ENCODE measurements at places on chromosomes 12 and 14. TPM values are rescaled to one million over a fixed set of nuclear protein-coding genes. Genes with fewer than 3 reads are reported as not detected.
A peak's percentile ranks its signal among the peaks of the same experiment; 100 is the strongest.

DNA sequence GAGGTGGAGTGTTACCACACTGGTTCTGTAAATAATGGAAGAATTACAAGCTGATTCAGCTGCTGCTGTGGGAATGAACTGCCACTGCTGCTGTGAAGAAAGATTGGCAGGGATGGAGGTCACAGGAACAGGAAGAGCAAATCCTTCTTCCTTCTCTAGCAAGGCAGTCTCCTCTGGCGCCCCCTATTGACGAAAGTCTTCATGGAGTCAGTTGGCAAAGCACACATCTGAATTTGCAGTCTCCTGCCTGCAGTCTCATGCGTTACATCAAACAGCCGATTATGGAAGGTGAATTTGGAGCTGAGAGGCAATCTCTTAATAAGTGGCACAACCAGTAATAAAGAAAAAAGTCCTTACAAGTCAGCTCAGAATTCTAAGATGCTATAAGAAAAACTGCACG, 106.0 kb upstream of the TMTC1 start:
- no peak overlapping the region for H3K4me3 ChIP-seq
- H3K36me3 ChIP-seq: no peaks in the 10 kb centered on the region
- no peak overlapping the region for H3K27ac ChIP-seq
- no peaks in the 10 kb centered on the region for H3K4me1 ChIP-seq

The TUNAR gene
- total RNA-seq: not detected

- no peaks in the 10 kb centered on the region for H3K36me3 ChIP-seq
- DNase-seq: no peak
- no peaks in the 10 kb centered on the region for H3K27me3 ChIP-seq
- peaks cover 15% of the 10 kb centered on the region for H3K4me1 ChIP-seq
- H3K4me3 ChIP-seq: no peak overlapping the region
- no peak overlapping the region for H3K27ac ChIP-seq
These were observed 192.6 kb upstream of the FOXN3 start for GRCh38 chr14:89609500-89610100.

GRCh38 chr12:117109943-117110635, 10.9 kb upstream of the TESC start:
- H3K4me3 ChIP-seq: no peak overlapping the region
- H3K27ac ChIP-seq: no peak overlapping the region
- no peaks in the 10 kb centered on the region for H3K36me3 ChIP-seq
- DNase-seq: no peak

The ASCL1 gene
- not detected for total RNA-seq

The CLEC2A gene
- total RNA-seq: not detected

DNA sequence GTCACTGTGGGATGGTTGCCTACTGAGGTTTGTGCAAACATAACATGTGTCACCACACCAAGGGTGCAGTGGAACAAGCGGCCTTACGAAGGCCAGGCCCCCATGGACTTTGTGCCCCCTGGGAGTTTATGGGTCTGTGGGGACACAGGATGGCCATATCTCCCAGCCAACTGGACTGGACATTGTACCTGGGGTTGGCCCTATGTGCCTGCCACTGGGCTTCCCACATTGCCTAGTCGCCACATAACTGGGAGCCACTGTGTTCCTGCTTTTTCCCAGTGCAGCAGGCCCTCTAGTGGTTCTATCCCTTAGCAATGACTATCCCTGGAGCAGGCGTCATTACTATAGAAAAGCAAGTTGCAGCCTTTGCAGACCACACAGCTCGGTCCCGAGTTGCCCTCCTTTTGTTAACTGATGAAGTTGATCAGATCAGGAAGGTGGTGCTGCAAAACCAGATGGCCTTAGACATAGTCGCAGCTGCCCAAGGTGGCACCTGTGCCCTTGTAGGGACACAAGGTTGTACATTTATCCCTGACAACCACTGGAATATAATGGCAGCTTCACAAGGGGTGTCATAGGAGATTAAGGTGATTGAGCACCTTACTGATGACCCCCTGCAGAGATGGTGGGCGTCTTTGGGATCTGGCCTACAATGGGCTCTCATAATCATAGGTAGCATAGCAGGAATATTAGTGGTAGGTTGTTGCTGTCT, 15.2 kb upstream of the RNASE12 start:
- DNase-seq: no peak
- no peak overlapping the region for H3K27ac ChIP-seq
- H3K36me3 ChIP-seq: no peaks in the 10 kb centered on the region
- peaks cover 13% of the 10 kb centered on the region for H3K4me1 ChIP-seq
- no peak overlapping the region for H3K4me3 ChIP-seq

DNA sequence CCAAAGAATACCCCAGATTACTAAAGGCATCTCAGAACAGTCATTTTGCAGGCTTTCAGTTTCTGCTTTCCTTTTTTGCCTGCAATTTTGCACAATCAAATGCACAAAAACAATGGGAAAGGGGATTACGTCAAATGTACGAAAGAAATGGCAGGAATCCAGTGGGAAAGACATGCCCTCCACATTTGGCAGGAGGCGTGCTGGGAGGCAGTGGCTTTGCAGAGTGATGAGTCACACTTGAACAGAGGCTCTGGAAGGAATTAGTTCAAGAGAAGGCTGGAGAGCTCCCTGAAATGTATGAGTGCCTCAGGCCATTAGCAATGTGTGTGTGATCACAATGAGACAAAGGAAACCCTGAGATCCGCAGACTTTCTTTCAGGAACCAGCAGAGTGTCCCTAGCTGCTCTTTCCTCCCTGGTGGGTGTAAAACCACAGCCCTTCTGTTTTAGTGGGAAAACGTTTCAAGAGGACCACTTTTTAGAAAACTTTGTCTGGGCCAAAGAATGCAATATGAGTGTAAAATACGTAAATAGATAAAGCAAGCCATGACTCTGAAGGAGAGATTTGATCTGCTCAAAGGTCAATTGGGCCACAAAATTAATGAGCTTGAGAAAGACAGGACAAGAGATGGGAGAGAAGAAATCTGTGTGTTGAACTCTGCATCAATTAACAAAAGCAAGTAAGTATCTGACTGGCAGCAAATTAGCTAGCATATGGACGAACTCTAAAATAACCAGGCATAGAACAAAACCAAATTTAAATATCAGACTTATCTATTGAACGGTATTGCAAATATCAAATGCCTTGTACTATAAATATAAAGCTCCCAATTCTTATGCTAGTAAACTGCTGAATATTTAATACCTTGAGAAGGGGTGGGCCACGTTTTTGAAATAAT, 155.4 kb upstream of the PDE3A start:
- H3K27ac ChIP-seq: peak overlapping the region; percentile 39
- H3K27me3 ChIP-seq: no peaks in the 10 kb centered on the region
- H3K4me3 ChIP-seq: peak overlapping the region; percentile 20

GRCh38 chr12:5948696-5949095, 3.6 kb upstream of the ANO2 start:
- no peaks in the 10 kb centered on the region for H3K4me1 ChIP-seq
- no peak overlapping the region for H3K4me3 ChIP-seq
- H3K36me3 ChIP-seq: peaks cover 22% of the 10 kb centered on the region
- no peak overlapping the region for H3K27ac ChIP-seq
- peaks cover 9% of the 10 kb centered on the region for H3K27me3 ChIP-seq

The GPD1 gene
- total RNA-seq: 92.0 TPM

DNA sequence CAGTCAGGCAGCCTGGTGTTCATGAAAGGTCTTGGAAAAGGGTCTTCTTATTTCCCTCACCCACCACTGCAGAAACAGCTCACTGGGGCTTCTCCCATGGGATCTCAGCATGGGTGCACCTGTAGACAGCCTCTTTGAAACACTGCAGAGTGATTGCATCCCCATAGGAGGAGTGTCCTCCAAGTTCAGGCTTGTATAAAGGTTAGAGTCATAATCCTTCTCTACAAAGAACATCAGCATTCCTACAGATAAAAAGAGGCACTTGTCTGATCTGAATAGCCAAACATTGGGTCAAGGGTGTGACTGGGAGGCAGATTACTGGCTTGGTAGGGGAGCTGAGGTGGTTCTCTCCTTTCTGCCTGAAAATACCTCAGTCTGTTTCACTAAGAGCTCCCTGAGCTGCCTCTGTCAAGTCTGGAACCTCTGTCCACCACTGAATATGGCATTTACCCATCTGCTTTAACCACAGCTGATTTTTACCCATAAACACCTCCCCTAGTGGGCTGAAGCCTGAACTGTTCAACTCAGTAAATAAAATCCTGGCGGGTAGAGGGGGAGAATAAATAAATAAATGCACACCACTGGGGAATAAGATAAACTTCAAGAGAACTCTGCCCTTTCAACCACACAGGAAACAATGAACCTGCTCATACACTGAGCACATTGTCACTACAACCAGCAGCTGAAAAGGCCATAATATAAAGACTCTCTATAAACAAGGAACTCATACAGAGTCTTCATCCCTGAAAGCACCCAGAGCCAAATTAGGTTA, 120.7 kb upstream of the SCAF11 start:
- H3K4me3 ChIP-seq: no peak overlapping the region
- no peaks in the 10 kb centered on the region for H3K36me3 ChIP-seq
- no peaks in the 10 kb centered on the region for H3K27me3 ChIP-seq
- H3K27ac ChIP-seq: no peak overlapping the region

- no peaks in the 10 kb centered on the region for H3K27me3 ChIP-seq
- H3K4me1 ChIP-seq: peaks cover 6% of the 10 kb centered on the region
- H3K27ac ChIP-seq: peak overlapping the region; percentile 95
These were observed 522 bp downstream of the R3HDM2 start for GRCh38 chr12:57430112-57430930.

The NTF3 gene
- total RNA-seq: 0.25 TPM

- H3K36me3 ChIP-seq: no peaks in the 10 kb centered on the region
- H3K27ac ChIP-seq: no peak overlapping the region
- DNase-seq: peak; percentile 82
- H3K27me3 ChIP-seq: no peaks in the 10 kb centered on the region
- H3K4me3 ChIP-seq: no peak overlapping the region
These were observed 6.5 kb downstream of the NFE2 start for GRCh38 chr12:54294152-54294952.

The TEX22 gene
- total RNA-seq: 0.39 TPM
